ENCODE measurements at places on chromosomes 12 and 14.

DNA sequence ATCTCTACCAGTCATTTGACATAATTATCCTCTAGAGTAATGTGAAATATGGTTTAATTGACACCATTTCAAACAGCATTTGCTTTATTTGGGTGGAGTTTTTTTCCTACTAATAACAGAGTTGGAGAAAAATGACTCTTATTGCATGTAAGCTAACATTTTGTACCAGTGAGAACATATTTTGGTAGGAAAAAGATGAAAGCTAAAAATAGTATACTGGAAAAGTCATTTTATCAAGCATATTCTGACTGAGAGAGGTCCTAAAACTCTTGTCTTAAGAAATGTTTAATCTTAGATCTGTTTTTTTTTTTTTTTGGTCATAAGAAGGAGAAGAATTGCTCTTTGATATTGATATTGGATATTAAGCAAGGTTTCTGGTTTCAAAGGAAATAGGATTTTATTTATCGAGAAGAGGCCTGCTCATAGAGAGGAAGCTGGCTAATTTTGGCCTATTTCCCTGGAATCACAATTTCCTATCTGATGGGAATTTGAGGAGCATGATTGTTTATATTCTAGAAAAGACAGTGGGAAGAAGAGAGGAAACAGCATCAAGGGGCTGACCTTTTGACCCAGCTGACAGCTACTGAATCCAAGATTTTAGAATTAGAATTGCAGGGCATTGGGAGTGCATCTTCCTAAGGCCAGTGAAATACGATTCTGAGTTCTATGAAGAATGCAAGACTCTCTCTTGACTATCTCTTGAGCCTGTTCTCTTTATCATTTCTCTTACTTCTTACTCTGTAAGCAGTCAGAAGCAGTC lies 19.4 kb downstream of the OTOGL start:
- DNase-seq: no peak

GRCh38 chr14:73851000-73851399 lies 631 bp upstream of the PTGR2 start:
- no peak for DNase-seq

- no peak for DNase-seq
These were observed 48.9 kb downstream of the GALNT8 start for GRCh38 chr12:4769073-4769472.

GRCh38 chr12:1281683-1282366 lies 290.8 kb downstream of the ERC1 start:
- no peak for DNase-seq

DNA sequence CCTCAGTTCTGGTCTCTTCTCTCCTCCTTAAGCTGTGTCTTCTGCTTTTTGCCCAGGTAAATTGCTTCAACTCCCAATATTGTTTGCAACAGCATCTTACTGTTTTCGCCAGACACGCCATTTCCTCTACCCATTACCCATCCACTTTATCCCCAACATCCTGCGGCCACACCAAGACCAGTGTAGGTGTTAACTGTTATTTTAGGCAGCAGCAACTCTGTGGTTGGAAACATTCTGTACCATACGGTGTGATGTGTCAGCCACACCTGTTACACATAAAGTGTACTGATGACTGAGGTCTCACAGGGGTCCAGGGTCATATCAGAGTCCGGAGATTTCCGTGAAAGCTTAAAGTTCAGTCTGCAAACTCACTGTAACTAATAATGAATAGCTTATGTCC lies 21.8 kb upstream of the KLRD1 start:
- no peak for DNase-seq
